ENCODE measurements at places on chromosomes 2 and 18.

- DNase-seq = no peak
Measured at GRCh38 chr18:57051657-57052044, 95.2 kb upstream of the BOD1L2 start.

DNA sequence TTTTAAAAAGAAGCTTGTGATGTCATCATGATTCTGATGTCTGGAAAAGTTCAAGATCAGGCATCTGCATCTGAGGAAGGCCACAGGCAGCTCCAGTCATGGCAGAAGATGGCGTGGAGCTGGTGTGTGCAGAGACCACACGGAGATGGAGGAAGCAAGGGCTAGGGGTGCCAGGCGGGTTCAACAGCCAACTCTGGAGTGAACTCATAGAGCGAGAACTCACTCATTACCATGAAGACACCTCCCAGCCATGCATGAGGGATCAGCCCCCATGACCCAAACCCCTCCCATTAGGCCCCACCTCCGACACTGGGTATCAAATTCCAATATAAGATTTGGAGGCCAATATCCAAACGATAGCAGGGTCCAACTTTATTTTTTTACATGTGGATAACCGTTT lies 61.6 kb downstream of the KCNG2 start:
- no peak for DNase-seq

DNA sequence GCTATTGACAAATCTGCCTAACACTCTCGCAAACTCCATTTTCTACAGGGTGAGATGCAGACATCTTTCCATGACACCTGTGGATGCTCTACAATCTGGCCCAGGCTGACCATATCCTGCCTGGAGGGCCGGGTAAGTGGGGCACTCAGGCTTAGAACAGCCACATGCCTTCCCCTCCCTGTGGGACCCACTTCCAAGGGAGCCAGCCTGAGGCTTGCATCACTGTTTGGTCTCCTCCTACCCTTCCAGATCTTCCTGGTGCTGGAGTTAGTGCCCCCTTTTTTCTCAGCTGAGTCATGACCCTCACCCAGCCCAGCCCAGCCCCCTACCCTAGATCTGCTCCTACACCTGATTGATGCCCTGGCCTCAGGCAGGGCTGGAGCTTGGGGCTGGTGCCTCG lies 150.2 kb upstream of the MSH6 start:
- no peak for DNase-seq

DNA sequence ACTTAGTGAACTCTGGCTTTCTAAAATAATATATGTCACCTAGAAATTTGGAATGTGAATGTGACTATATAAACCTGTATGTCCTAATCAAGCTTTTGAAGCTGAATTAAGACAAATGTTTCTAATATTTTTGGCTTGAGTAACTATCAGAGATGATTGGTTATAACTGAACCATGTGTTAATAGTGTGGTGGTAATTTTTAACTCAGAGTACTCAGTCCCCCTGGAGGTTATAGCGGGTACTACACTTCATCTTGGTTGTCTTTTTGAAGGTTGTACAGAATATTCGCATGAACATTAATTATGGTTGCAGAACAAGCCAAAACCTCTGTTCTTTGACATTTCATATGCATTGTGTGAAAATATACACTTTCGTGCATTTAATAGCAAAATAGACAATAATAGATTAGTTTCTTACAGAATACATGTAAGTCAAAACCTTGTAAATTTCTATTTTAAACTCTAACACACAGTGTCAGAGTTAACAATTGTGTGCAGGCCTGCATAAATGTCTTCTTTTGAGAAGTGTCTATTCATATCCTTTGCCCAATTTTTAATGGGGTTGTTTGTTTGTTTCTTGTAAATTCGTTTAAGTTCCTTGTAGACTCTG lies 86.0 kb downstream of the OSBPL6 start:
- no peak for DNase-seq

- peak; percentile 80 for DNase-seq
Measured at GRCh38 chr2:6932828-6933227, 15.6 kb downstream of the RNF144A start.

DNA sequence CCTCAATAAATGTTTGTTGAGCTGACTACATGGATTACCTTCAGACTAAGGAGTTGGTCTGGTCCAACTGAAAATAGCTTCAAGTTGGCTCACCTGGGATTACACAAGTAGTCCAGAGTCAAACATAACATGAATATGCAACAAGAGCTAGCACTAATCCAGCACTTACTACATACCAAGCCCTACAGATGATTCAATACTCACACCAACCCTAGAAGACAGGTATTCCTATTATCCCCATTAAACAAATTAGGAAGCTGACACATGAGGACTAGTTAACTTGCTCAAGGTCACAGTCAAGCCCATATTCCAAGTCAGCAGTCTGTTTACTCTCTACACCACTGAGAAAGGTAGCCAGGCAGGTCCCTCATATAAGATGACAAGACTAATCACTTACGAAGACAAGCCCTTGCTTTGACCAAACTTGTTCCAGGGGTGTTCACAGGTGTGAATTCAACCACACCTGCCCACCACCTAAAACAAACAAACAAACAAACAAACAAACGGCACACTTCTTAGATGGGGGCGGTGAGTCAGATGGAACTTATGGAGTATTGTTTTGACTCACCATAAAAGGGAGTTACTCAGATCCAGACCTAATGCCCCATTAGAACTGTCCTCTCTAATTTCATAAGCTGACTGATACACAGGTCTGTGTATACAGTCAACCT lies 29.1 kb downstream of the TMEM131 start:
- DNase-seq = no peak

GRCh38 chr2:140128909-140129308 lies 1348.7 kb upstream of the NXPH2 start:
- no peak for DNase-seq

DNA sequence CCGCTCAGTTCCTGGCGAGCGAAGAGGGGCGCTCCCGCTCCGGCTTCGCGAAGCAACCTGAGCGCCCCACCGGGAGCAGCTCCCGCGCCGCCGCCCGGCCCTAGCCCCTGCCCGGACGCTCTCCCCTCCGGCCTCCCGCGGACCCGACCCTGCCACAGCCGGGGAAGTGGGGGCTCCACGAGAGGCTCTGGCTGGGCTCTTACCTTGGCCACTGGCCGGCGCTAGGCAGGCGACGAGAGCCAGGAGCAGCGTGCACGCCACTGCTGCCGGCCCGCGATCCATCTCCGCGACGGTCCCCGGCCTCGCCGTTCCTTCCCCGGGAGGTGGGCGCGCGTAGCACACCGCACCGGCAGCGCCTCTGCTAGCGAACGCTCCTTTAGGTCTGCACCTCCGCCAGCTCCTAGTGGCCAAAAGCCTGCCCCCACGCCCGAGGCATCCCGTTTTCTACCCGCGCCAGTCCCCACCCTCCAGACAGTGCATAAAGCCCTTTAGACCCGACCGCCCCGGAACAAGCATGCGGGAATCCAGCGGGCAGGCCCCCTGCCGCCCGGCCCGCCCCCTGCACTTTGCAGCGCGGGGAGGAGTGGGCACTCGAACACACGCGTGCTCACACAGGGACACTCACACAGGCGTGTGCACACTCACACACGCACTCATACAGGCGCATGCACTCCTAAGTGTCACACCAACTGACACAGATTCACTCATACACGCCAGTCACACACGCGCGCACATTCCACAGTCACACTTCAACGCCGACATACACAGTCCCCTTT lies at the start of gene LRP2:
LRP2 (minus strand) TSS at position 417 of the 776 bp plus-strand sequence; CDS start at position 282, 135 bp downstream.
- peak; percentile 61 for DNase-seq

GRCh38 chr18:58359620-58360019 lies 269.3 kb downstream of the ALPK2 start:
- no peak for DNase-seq

GRCh38 chr2:205563646-205564045 lies 118.7 kb upstream of the NRP2 start:
- no peak for DNase-seq

- DNase-seq = no peak
Measured at GRCh38 chr2:67201521-67201920, 195.6 kb upstream of the ETAA1 start.
